ENCODE measurements at places on chromosomes 3 and 15.

- no peak for DNase-seq
Measured at GRCh38 chr15:68525815-68526214, 53.0 kb upstream of the CORO2B start.

GRCh38 chr3:99699841-99700240 lies 61.4 kb downstream of the COL8A1 start:
- no peak for DNase-seq

GRCh38 chr3:195900436-195901355 lies 7.7 kb downstream of the TNK2 start:
- no peak for DNase-seq

DNA sequence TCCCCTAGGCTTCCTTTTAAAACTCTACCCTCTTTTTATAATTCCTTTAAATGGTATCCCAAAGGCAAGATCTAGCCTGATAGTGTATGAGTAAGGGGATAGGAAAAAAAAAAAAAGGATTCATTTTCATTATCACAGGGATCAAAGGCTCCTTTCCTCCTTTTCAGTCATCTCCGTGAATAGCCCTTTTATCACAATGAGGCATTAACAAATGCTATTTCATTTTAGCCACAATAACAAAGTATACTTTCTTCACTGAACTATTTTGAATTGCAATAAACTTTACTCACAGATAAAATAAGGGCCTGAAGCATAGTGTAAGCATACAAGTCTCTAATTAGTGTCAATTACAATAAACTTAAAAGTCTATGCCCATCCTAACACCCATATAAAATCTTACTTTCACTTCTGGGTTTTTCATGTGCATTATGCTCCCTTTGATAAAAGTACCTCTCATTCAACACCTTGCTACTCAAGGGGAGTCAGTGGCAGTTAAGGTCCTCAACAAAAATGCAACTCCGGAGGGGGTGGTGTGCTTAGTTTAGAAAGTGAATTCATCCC lies 8.6 kb downstream of the HIGD1A start:
- no peak for DNase-seq

DNA sequence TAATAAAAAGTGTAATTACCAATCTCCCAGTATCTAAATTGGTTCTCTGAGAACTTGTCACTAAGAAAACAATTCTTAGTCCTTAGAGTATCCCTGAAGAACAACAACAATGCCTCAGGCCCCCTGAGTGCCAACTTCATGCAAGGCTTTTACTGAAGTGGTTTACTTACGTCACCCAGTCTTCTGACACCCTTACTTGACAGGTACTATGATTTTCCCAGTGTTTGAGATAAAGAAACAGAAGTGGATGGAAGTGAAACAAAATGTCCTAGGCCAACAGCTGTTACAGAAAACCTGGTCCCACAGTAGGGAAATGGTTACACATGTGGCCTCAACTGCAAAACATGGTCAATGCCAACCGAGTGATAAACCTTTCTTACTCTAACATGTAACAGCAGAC lies 331.1 kb downstream of the FOXP1 start:
- DNase-seq: no peak

DNA sequence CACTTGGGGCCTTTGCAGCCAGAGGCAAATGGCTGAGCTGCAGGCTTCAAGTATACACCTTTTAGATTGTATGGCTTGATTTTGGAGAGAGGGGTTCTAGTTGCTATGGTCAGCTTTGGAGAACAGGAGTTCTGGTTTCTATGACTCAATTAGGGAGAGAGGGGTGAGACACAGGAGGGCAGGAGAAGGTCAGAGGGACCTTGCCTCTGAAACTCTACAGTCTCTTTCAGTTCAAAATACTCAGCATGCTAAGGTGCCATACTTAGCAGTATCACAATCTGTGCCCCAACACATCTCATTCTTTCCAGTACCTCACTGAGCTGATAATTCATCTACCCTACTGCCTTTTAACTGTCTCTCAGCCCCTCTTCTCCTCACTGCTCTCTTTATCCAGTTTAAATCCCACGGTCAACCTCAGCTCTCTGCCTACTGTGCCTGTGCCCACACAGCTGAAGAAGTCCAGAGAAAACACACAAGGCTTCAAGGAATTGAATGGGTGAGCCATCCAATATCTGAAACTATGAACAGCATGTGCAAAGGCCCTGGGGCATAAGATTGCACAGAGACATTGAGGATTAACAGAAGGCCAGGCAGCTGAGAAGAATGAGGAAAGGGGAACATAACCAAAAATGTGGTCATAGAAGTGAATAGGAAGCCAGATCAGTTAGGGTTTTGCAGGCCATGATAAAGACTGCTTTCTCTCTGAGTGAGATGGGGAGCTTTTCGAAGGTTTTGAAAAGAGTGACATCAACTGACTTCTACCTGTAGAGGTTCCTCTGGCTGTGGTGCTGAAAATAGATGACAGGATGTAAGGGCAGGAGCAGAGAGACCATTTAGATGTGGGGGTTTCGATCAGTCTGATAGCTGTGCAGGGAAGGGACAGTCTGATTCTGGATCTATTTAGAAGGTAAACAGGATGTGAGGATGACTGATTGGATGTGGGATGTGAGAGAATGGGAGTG lies 54.5 kb upstream of the C3orf80 start:
- DNase-seq: no peak

GRCh38 chr15:68298882-68299381 lies 21.4 kb downstream of the FEM1B start:
- no peak for DNase-seq

DNA sequence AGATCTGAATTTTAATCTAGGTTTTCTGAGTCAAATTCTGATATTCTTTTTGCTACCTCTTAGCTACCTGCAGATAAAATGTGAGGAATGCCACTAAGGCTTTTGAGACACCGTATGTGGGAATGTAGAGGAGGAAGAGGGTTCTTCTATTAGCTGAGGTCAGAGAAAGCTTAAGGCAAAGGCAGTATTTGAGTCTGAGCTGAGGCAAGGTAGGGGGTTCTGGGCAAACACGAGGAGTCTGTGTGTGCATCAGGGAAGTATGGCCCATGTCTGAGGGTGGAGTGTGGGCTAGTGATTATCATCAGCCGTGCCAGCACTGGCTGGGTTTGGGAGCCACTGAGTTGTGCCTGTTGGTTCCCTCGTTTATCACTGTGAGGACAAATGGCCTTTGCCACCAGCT lies 181.1 kb downstream of the SOX2 start:
- no peak for DNase-seq

GRCh38 chr3:72725229-72725628 lies 123.0 kb downstream of the SHQ1 start:
- no peak for DNase-seq

GRCh38 chr3:170966495-170966894 lies 58.1 kb upstream of the EIF5A2 start:
- no peak for DNase-seq

GRCh38 chr15:58307313-58307961 lies 124.4 kb upstream of the LIPC start:
- no peak for DNase-seq

DNA sequence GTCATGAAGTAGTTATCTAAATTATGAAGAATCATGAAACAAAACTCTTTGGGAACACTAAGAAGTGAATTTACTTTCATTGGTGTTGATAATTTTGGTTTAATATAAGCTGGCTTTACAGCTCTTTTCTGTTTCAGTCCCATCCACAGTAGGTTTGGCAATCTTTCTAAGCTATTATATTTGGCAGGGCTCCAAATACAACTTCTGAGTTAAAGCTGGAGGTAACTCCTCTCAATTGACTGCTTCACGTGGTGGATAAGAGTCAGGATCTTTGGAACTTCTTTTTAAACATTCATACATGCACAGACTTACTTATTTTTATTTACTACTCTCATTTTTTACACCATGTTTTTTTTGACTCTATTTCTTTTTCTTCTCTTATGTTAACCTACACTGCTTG lies 106.5 kb upstream of the EPHA3 start:
- no peak for DNase-seq

GRCh38 chr3:3101660-3102458 lies 8.3 kb downstream of the IL5RA start:
- DNase-seq: no peak

DNA sequence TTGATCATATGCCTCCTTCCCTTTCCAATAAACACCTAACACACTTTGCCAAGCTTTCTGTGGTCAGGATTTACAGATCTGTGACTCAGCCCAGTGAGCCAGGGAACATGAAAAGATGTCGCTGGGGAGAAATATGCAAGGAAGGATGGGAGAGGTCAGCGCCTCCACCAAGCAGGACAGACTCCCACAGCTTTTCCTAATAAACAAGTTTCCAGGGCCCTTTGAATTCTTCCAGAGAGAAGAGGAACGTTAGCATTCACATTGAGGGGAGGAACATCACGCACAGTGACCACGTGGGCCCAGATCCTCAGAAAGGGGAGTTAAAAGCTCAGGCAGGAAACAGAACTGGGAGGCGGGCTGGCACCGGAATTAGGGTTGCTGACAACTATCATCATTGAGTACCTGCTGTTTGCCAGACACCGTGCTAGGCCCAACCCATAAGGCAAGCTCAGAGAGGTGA lies 33.3 kb upstream of the MRPS22 start:
- DNase-seq: no peak

All from stimulated activated CD4-positive, alpha-beta T cell treated with anti-CD3 and anti-CD28 coated beads, Interleukin-12 subunit alpha, Interleukin-12 subunit beta, amount 100 ng/mL, for 48 hours (primary cell).